Activated T-helper 2 cell treated with anti-CD3 and anti-CD28 coated beads, Interferon-gamma antibody, Interleukin-2, Interleukin-4, amounts not matched to agents 10 μg/mL and 5 μg/mL and 100 μg/mL, durations not matched to agents 14 hours and 24 hours and 36 hours (primary cell): ENCODE measurements at places on chromosomes 7 and 10. TPM values are rescaled to one million over a fixed set of nuclear protein-coding genes. Genes with fewer than 3 reads are reported as not detected.

LDB3 gene
- total RNA-seq = 0.05 TPM in 1 of 2 replicates, not detected in the other

ZNF365 gene
- total RNA-seq = not detected in 2 replicates

IFIT1B gene
- not detected in 2 replicates for total RNA-seq

ZNF37A gene
- total RNA-seq = 29.7 and 31.9 TPM in 2 replicates

NEURL1 gene
- 1.7 and 2.2 TPM in 2 replicates for total RNA-seq

FKBP6 gene
- not detected in 2 replicates for total RNA-seq

GPR85 gene
- not detected in 2 replicates for total RNA-seq

DYNC1I1 gene
- total RNA-seq = not detected in 2 replicates

ZPBP gene
- not detected in 2 replicates for total RNA-seq

PPP1R17 gene
- not detected in 2 replicates for total RNA-seq

GHRHR gene
- not detected in 2 replicates for total RNA-seq

HOXA11 gene
- total RNA-seq = not detected in 2 replicates

GRM3 gene
- not detected in 2 replicates for total RNA-seq

NUTM2A gene
- total RNA-seq = 0.07 and 0.30 TPM in 2 replicates

ZDHHC6 gene
- total RNA-seq = 42.9 and 43.2 TPM in 2 replicates

CRYGN gene
- not detected in 2 replicates for total RNA-seq

OR2A5 gene
- total RNA-seq = not detected in 2 replicates

TFR2 gene
- total RNA-seq = 16.7 and 19.7 TPM in 2 replicates

POU6F2 gene
- total RNA-seq = 0.27 and 0.28 TPM in 2 replicates

CACNA2D1 gene
- not detected in 2 replicates for total RNA-seq

FFAR4 gene
- not detected in 2 replicates for total RNA-seq

OPN1SW gene
- not detected in 2 replicates for total RNA-seq

ADAM8 gene
- total RNA-seq = 214 and 220 TPM in 2 replicates

HOGA1 gene
- not detected in 2 replicates for total RNA-seq

CLEC5A gene
- total RNA-seq = not detected in 2 replicates

SAMD9L gene
- total RNA-seq = 12.6 and 15.3 TPM in 2 replicates

CFTR gene
- 0.02 TPM in 1 of 2 replicates, not detected in the other for total RNA-seq

BTAF1 gene
- total RNA-seq = 66.0 and 68.2 TPM in 2 replicates

ELN gene
- not detected in 2 replicates for total RNA-seq

CALCR gene
- not detected in 2 replicates for total RNA-seq

LIPA gene
- total RNA-seq = 12.9 and 13.6 TPM in 2 replicates

VSTM4 gene
- total RNA-seq = 0.53 and 0.57 TPM in 2 replicates

ITGA8 gene
- total RNA-seq = not detected in 2 replicates

GRID2IP gene
- 0.18 and 0.23 TPM in 2 replicates for total RNA-seq

COG5 gene
- 35.2 and 36.0 TPM in 2 replicates for total RNA-seq

PRSS37 gene
- not detected in 2 replicates for total RNA-seq

ITGB8 gene
- 0.05 TPM in 1 of 2 replicates, not detected in the other for total RNA-seq

TMEM130 gene
- 0.30 TPM in 1 of 2 replicates, not detected in the other for total RNA-seq

HYCC1 gene
- 49.9 and 55.1 TPM in 2 replicates for total RNA-seq

GPR26 gene
- total RNA-seq = not detected in 2 replicates

GGCT gene
- 71.6 and 72.7 TPM in 2 replicates for total RNA-seq

HOXA2 gene
- not detected in 2 replicates for total RNA-seq

DKK1 gene
- total RNA-seq = not detected in 2 replicates

MAD1L1 gene
- 52.3 and 55.0 TPM in 2 replicates for total RNA-seq

NOS3 gene
- total RNA-seq = 9.8 TPM in 2 replicates

ASB4 gene
- total RNA-seq = not detected in 2 replicates

OR2A7 gene
- 2.2 and 2.5 TPM in 2 replicates for total RNA-seq

PON1 gene
- not detected in 2 replicates for total RNA-seq

CYP2C19 gene
- total RNA-seq = not detected in 2 replicates

GNAT3 gene
- total RNA-seq = not detected in 2 replicates

LRRD1 gene
- total RNA-seq = 0.09 TPM in 1 of 2 replicates, not detected in the other

WIPF3 gene
- not detected in 2 replicates for total RNA-seq

COL17A1 gene
- total RNA-seq = not detected in 2 replicates
